Renal pelvis (tissue), 12 donors: ENCODE measurements at places on chromosomes 12 and 14. TPM values are rescaled to one million over a fixed set of nuclear protein-coding genes. Genes with fewer than 3 reads are reported as not detected.

- DNase-seq = no peak
Observed at GRCh38 chr12:12592930-12593329, 18.7 kb upstream of the CREBL2 start.

DNA sequence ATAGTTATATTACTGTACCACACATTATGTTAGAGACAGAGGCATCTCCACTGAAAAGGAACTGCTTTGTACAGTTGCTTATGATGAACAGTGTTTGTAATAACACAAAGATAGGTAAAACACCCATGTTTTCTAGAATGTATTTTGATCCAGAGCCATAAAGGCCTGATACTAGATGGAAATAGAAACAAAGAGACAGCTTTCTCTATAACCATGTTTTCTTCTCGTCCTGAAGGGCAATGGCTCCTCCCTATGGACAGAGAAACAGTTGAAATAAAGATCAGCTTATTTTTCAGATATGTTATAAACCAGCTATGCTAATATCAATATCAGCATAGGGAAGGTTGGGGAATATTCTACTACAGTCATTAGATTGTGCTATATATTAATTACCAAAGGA is 109.2 kb downstream of the ATXN7L3B start:
- DNase-seq = peak; percentile 0

GRCh38 chr12:20213723-20214625 is 154.4 kb upstream of the PDE3A start:
- no peak for DNase-seq

DNA sequence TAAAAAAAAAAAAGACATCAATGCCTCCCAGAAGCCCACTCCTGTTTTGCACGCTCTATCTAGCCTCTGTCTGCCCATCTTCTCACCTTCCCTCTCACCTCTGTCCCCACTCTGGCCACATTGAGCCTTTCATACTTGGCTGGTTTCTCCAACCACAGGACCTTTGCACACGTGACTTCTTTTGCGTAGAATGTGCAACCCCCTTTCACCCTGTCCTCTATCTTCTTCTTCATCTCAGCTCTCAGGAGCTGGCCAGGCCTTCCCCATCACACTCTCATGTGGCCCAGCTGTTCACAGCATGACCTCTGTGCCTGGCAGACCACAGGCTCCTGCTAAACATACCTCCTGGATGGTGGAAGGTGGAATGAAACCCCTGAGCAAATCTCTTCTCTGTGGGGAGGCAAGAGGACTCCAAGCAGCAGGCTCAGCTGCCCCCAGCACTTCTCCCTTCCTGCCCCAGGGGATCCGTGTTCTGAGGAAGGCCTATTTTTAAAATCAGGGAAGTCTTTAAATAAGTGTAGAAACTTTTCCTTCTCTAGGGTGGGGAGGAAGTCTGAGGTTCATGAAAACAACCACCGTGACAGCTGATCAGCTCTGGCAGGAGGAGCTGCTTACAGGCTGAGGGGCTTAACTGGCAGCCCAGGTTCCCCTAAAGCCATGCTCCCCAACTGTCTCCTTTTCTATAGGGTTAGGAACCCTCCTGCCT is 11.6 kb downstream of the HVCN1 start:
- no peak for DNase-seq

DNA sequence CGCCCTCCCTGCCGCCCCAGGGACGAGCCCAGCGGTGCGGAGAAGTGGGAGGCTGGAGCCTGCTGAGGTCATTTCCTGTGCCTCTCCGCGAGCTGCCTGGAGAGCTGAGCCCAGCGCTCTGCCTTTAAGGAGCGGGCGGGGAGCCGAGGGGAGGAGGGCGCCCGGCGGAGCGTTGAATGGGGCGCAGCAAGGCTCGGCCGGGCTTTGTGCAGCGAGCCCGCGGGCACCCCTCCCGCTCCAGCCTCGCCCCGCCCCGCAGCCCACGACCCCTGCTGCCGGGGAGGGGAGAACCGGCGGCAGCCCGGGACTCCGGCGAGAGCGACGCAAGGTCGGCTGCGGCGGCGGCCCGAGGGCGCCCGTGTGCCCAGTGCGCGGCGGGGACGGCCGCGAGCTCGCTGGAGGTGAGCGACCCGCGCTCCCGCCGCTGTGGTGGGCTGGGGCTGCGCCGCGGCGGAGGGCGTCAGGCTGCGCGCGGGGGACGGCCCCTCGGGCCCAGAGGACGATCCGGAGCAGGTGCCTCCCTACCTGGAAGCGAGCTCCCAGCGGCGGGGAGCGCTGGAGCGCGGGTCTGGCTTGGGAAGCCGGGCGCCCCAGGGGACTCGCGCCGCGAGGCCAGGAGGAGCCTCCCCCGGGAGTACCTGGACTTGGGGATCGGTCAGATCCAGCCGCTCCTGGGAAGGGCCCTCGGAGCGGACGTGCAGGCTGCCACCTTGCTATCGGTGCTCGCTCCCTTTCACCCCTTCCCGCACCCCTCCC is at the start of gene PLEKHH1:
Gene PLEKHH1 (plus strand): TSS at position 293 of the 756 bp plus-strand sequence. CDS start 8,578 bp downstream, outside the sequence.
- DNase-seq = peak; percentile 78

DNA sequence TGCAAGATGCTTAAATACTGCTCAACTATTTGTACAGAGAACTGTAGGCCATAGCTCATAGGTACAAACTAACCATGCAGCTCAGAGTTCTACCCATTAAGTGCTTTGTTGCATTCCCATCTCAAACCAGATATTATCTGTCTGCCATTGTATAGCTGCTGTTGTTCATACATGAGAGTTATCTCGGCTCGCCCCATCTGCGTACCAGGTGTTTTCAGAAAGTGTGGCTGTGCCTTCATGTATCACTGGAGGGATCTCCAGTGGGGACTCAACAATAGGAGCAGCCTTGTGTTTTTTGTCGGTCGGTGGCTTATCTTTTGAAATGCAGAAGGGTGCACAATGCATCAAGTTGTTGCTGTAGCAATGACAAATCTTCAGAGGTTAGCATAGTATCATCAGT is 678.3 kb downstream of the RERGL start:
- DNase-seq = no peak

ACSM4 gene
- polyA plus RNA-seq = not detected
